ENCODE measurements at places on chromosomes 1 and 21. TPM values are rescaled to one million over a fixed set of nuclear protein-coding genes. Genes with fewer than 3 reads are reported as not detected.

GABPB2 gene
- total RNA-seq, result 3.0 TPM

C1orf74 gene
- 1.1 TPM for total RNA-seq

CR2 gene
- not detected for total RNA-seq

CYYR1 gene
- total RNA-seq, result not detected

TRIM67 gene
- total RNA-seq, result 0.30 TPM

KRTAP19-2 gene
- total RNA-seq, result not detected

TMEM240 gene
- total RNA-seq, result not detected

TFF2 gene
- not detected for total RNA-seq

CYP4A11 gene
- total RNA-seq, result not detected

SH2D2A gene
- 3.7 TPM for total RNA-seq

ZBED6 gene
- total RNA-seq, result 2.7 TPM

SPRR2D gene
- not detected for total RNA-seq

CD160 gene
- total RNA-seq, result not detected

PDPN gene
- total RNA-seq, result not detected

LORICRIN gene
- total RNA-seq, result not detected

RGS16 gene
- total RNA-seq, result 0.18 TPM

OR6N1 gene
- not detected for total RNA-seq

CALML6 gene
- total RNA-seq, result 0.22 TPM

ZBTB8A gene
- total RNA-seq, result 4.1 TPM

TLCD4 gene
- total RNA-seq, result 12.4 TPM

MATN1 gene
- 0.10 TPM for total RNA-seq

FMOD gene
- total RNA-seq, result not detected

RXFP4 gene
- total RNA-seq, result not detected

TPRG1L gene
- total RNA-seq, result 29.1 TPM

CACNA1S gene
- not detected for total RNA-seq

NLRP3 gene
- total RNA-seq, result not detected

PRMT2 gene
- total RNA-seq, result 50.3 TPM

SLC22A15 gene
- total RNA-seq, result 1.0 TPM

ITGB2 gene
- 0.70 TPM for total RNA-seq

VASH2 gene
- 3.7 TPM for total RNA-seq

AVPR1B gene
- not detected for total RNA-seq

CYP4B1 gene
- not detected for total RNA-seq

OR6K3 gene
- total RNA-seq, result not detected
